NCI-H1694 treated with DMSO at 0.1 percent for 48 hours (cell line): ENCODE measurements at places on chromosomes 16 and 17.
A peak's percentile ranks its signal among the peaks of the same experiment; 100 is the strongest.

DNA sequence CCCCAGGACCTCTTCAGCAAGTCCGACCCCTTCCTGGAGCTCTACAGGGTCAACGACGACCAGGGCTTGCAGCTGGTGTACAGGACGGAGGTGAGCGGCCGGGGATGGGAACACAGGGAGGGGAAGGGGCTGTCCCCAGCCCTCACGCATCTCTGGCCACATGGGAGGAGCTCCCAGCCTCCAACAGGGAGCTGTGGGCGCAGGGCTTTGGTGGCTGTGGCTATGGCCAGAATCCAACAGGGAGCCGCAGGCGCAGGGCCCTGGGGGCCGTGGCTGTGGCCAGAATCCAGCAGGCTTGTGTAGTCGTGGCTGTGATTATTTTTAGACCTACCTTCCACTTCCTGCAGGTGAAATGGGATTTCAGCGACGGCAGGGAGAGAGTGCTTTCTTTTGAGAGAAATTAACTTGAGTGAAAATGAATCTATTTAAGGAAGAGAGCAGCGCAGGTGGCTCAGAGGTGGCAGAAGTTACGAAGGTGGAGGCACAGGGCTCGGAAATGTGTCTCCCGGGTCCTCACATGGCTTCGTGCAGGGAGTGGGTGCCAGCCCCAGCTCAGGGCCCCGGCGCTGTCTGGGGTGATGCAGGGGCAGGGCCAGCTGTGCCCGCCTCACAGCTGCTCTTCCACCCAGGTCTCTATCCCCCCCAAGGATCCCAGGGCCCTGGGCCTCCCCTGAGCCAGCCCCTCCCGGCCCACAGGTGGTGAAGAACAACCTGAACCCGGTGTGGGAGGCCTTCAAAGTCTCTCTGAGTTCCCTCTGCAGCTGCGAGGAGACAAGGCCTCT is 9.4 kb downstream of the CPNE7 start:
- no peak for DNase-seq

DNA sequence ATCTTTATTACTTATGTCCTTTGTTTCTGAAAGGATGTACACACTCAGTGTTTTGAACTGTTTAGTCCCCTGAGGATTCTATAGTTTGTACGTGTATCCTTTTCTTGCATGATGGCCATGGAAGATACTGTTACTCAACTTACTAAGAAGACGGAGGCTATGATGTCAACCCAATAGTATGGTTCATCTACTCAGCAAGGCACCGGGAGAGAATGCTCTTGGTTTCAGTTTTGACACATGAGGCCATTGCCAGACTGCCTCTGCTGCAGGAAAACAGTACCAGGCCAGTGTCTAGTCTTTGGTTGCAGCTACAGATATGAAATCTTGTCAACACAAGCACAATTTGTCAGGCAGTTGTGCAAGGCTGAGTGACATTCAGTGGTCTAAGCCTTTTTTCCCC is 134.5 kb downstream of the MRTFB start:
- DNase-seq: no peak

DNA sequence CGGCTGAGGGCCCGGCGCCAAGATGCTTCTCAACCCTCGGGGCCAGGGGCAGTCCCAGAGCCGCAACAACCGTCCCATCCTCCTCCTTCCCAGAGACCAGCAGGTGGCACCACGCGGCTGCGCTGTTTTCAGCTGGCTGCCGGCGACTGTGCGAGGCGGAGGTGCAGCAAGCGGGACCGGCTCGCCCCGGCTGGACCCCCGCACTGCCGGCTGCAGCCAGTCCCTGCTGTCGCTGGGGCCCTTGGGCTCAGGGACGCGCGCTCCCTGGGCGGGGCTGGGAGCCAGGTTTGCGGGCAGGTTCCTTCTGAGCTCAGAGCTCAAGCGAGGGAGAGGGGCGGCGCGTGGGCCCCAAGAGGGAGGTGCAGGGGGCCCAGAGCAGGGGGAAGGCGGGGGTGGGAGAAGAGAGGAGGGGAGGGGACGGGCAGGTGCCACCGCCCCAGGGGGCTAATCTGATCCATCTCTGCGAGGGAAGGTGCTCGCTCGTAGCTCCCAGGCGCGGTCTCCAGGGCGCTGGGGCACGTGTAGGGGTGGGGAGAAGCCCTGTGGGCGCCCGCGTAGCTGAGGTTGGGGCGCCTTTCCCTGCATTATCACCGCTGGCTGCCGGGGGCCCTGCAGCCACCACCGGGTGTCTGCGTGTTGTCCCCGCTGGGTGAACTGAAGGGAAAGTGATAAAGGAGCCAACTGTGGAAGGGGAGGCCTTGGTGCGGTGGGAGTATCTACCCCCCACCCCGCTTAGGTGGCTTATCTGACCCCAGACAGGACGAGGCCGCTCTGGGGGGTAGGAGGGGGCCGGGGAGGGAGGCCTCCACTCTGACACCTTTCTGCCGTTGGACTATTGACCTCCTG is 24.2 kb downstream of the STAT5A start:
- peak; percentile 76 for DNase-seq

DNA sequence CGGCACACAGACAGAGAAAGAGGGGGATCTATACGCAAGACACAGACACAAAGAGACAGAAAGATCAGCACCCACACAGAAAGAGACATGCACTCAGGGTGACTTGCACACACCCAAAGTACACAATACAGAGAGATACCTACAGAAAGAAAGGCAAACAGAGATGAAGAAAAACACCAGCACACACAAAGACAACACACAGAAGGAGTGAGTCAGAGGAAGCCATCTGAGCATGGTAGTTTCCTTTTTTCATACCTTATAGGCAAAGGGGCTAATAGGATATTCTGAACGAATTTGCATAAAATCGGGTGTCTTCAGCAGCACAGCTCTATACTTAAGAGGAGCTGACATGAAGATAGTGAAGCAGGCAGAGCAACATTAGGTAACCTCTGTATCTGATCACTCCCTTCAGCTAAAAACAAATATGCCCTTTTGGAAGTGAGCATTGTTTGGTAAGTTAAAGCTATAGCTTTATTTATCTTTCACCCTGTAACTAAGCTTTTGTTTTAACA is 198.6 kb downstream of the AATF start:
- no peak for DNase-seq

DNA sequence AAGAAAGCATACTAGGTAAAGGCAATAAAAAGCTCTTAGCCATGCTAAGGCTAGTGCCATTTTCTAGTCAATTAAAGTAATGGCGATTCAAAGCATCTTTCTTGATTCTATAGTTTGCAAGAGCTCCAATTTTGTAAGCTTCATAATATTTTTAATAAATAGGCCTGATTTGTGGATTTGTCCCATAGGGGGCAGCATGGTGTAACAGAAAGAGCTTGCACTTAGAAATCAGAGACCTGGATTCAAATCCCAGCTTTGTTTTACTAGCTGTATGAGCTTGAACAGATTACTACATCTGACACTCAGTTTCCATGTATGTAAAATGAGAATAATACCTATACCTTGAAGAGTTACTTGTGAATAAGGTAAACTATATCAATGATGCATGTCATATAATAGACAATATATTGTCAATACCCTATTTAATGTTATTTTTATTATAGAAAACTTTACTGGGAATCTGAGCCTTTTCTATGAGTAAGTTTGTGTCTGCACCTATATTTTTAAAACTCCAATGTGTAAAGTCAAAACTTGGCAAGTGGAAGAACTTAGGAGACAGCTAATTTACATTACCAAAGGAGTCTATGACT is 93.6 kb upstream of the NOG start:
- peak; percentile 62 for DNase-seq

DNA sequence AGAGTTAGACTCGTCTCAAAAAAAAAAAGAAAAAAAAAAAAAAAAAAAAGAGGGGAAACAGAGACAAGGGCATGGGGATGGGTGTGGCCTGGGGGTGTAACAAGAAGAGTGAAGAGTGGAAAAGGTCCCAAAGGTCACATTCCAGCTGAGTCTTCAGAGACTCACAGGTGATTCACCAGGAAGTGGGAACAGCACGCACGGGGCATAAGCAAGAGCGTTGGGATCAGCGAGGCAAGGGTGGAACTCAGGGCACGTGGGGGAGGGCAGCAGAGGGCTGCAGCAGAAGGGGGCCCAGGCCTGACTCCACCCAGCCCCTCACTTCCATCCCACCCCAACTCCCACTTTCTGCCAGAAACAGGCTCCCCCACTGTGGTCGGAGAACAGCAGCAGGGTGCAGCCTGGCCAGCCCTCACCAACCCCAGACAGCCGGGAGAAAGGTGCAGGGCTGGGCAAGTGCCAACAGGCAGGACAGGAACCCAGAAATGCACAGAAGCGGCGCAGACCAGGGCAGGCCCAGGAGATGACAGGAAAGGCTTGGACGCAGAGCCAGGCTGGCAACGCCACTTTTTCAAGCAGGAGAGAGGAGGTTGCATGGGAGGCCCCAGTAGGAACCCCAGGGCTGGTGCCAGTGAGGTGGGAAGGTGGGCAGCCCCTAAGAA is 3.3 kb downstream of the MEAK7 start:
- DNase-seq: no peak

DNA sequence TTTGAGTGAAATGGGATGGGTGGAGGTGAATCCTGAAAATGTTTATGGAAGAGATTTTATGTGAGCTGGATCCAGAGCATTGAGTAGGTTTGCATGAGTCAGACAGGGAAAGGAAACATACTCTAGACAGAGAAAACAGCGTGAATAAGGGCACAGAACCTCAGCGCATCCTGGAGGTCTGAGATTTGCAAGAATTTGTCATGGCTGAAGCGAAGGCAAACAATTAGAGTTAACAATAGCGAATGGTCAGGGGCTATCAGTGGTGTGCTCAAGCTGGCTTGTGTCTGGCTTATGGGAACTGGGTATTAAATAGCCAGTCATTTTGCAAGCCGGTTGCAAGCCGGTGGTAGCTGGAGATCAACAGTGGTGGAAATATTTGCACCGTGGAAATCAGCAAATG is 36.4 kb downstream of the MAP2K6 start:
- no peak for DNase-seq

DNA sequence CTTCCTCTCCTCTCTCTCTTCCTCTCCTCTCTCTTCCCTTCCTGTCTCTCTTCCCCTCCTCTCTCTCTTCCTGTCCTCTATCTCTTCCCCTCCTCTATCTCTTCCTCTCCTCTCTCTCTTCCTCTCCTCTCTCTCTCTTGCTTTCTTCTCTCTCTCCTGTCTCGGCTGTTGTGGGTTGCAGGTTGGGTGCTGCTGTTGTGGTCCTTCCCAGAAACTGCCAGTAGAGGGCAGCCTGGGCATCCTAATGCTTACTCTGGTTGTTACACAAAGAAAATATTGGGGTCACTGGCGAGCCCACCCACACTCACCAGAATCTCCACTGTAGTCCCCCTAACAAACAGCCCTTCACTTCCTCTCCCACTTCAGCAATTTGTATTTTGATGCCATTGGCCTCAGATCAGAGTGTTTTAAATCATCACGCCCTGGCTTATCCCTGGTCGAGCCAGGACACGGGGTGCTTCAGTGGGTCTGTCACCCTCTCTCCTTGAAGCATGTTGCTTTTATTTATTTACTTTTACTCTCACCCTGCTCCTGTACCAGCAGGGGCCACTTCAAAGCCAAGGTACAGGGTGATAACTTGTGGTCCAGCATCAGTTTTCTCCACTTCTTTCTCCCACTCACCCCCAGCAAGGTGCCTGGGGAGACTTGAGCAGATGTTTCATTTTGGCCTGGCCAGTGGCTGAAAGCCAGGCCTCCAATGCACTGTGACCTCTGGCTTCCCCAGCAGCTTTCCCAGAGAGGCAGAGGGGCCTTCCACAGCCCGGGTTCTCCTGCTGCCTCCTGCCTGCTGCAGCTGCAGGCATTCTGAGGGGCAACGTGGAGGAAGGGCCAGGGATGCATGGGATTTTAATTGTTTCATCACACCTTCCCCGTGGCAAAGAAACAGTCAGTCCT is 4.7 kb upstream of the MMP15 start:
- peak; percentile 9 for DNase-seq

GRCh38 chr16:375927-376816 is 5.6 kb downstream of the PGAP6 start:
- DNase-seq: no peak

GRCh38 chr17:9968881-9969280 is 63.8 kb upstream of the RCVRN start:
- DNase-seq: no peak
